CD4-positive, alpha-beta T cell treated with Interleukin-12 subunit alpha and Interleukin-12 subunit beta, for 1 hour (primary cell): ENCODE measurements at places on chromosomes 4 and X.
A peak's percentile ranks its signal among the peaks of the same experiment; 100 is the strongest.

GRCh38 chr4:180727478-180727877 is 1515.7 kb upstream of the TENM3 start:
- no peak for DNase-seq

DNA sequence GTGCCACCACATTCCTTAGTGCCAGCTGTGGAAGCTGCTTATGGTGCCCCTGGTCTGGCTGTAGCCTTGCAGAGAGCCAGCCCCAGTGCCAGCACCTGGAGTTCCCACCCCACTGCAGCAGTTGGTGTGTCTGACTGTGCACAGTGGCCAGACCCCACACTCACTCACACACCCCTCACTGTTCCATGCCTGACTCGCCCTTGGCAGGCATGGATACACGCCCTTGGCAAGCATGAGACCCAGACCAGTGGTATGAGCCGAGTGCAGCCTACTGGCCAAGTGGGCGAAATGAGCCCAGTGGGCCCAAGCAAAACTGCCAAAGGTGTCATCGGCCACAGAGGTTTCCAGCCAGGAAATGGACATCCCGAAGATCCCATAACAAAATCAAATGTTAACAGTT is 27.4 kb downstream of the NAA11 start:
- DNase-seq = no peak

DNA sequence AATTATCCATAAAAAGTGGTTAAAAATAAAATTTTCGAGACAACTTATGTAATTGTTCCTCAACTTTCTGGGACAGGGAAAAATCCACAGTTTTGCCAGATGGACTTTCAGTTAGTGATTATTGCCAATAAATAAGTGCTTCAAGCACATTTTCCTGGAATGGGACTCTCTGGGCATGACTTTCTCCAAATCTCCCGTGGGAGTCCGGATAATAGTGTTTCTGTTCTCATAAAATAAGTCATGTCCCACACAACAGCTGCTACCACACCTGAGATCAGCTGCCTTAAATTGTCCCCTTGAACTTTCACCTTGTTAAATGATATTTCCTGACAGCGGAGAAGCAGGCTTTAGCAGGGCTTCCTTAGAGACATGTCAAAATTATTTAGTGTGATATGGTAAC is 133.4 kb upstream of the NAP1L5 start:
- DNase-seq = no peak

GRCh38 chr4:1489639-1489995 is 83.4 kb upstream of the NKX1-1 start:
- no peak for DNase-seq

- DNase-seq = no peak
Measured at GRCh38 chr4:119873132-119873531, 193.5 kb downstream of the MAD2L1 start.

- no peak for DNase-seq
Measured at GRCh38 chr4:148793221-148793620, 351.0 kb upstream of the NR3C2 start.

- DNase-seq = no peak
Measured at GRCh38 chrX:153888344-153888743, 2.4 kb upstream of the L1CAM start.

DNA sequence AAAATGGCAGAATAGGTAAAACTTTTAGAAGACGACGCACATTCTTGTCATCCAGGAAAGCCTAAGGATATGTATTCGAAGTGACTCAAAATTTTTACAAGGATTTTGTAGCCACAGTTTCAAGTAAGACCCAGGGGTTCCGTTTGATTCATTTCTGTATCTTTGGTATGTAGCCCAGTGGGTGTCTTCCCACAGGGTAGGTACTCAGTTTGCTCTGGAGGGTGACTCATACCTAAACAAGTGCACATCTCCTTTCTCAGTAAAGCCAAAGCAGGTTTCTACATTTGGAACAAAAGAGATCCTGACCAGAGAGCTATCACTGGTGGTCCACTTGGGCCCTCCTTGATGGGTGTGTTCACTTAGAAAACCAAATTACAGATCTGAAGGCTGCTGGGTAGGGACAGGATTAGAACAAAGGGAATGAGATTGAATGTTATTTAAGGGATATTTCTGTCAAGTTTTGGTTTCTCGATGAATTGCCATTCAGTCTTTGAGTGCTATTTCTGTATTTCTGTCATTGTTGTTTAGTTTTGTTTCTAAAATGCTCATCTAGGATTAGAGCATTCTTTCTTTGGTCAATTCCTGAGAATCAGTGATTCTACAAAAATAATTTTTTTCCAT is 56.1 kb downstream of the PLS3 start:
- DNase-seq = no peak

GRCh38 chrX:136115904-136116297 is 31.4 kb upstream of the FHL1 start:
- no peak for DNase-seq

- DNase-seq = no peak
Measured at GRCh38 chrX:37781814-37782213, 2.0 kb downstream of the CYBB start.

- no peak for DNase-seq
Measured at GRCh38 chr4:5746829-5747737, 36.1 kb downstream of the EVC start.

GRCh38 chrX:16185725-16186136 is 18.4 kb downstream of the MAGEB17 start:
- no peak for DNase-seq

- DNase-seq = no peak
Measured at GRCh38 chr4:30832639-30833038, 112.5 kb downstream of the PCDH7 start.

DNA sequence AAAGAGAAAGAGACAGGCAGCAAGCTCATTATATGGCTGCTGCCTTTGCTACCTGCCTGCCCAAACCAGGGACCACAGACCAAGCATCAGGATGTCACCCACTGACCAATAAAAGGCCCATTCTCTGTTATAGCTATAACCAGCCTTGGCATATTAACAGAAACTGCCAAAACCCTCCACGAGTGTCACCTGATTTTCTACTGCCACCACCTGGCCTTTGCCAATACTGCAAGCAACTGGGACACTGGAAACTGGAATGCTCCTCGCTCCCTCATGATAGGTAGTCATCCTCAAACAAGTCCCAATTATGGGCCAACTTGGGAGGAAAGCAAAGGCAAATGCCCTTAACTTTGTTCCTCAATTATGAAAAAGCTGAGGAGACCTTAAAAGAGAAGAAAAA is 76.0 kb downstream of the SPIN4 start:
- DNase-seq = peak; percentile 5

DNA sequence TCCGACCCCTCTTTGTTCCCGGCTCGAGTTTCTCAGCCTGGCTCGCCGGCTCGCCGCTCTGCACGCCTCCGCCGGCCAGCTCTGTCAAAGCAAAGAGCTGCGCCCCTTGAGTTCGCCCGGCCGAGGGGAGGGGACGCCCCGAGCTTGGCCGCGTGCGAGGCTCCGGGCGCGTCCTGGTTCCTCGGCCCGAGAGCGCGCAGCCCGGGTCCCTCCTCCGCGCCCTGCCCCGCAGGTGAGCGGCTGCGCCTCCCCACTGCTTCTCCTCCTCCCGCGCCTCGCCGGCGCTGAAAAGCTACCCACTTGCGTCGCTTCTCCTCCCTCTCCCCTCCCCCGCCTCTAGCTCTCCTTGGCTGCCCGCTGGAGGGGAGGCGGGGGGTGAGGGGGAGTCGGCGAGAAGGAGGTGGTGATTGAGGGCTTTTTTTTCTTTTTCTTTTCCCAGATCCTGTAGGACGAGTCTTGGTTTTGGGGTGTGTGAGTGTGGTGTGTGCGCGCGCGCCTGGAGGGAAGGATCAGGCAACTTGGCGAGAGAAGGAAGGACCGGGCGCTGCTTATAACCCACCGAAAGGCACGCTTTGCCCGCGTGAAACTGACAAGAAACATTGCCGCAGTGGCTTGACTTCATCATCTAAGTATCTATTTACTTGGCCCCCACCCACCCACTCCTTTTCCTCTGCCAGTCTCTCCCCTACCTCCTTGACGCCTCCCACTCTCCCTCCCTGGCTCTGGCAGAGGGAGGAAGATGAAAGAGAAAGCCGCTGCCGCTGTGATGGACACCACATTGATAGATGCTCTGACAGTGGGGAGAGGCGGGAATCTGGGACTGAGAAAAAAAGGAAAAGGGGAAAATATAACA is at the start of gene LEF1:
LEF1 (minus strand) TSS at position 262 of the 853 bp plus-strand sequence. CDS start 1,165 bp downstream, outside the sequence.
- DNase-seq = peak; percentile 67

- DNase-seq = no peak
Measured at GRCh38 chr4:81747242-81747930, 275.7 kb upstream of the RASGEF1B start.

GRCh38 chr4:20178902-20179576 is 72.7 kb upstream of the SLIT2 start:
- no peak for DNase-seq

DNA sequence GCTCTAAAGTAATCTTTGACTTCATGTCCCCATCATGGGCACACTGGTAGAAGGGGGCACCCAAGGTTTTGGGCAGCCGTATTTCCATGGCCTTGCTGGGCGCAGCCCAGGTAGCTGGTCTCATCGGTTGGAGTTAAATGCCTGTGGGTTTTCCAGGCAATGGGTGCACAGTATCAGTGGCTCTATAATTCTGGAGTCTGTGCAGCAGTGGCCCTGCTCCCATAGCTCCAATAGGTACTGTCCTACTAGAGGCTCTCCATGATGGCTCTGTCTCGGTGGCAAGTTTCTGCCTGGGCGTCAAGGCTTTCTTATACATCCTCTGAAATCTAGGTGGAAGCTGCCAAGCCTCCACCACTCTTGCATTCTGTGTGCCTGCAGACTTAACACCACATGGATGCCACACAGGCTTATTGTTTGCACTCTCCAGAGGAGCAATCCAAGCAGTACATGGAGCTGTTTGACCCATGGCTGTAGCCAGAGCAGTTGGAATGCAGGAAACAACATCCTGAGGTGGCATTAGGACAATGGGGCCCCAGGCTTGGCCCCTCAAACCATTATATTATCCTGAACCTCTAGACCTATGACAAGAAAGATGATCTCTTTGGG is 60.5 kb upstream of the UGT8 start:
- no peak for DNase-seq

GRCh38 chr4:156420623-156421022 is 467.0 kb upstream of the CTSO start:
- no peak for DNase-seq

DNA sequence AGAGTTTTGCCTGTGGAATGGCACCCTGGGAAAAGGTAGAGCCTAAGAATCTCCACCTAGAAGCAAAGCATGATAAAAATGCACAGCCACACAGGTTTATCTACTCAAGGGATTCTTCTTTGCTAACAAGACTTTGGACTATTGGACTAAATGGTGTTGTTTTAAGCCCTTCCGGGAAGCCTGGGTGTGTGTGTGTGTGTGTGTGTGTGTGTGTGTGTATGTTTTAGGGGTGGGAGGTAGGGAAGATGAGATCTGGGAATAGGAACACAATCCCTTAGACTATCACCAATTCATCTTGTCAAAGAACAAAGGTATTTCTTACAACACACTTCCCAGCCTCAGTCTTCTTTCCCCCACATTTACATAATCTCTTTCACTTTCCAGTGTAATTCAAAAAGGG is 327.5 kb upstream of the FGF16 start:
- DNase-seq = no peak

DNA sequence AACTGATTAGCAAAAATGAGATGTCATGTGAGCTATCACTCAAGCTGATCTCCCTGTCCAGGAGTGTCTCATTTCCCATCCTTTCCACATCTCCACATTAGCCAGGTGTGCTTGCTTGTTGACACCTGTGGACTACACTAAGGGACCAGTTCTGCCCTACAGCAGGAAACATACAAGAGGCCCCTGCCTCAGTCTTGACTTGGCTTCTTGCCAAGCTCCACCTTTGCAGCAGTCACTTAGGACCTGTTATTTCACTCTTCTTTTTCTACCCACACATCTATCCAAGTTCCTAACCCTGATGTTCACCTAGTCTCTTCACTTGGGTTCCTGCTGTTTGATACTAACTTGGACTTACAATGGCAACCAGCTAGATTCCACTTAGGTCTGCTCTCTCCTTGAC is 13.2 kb downstream of the FRMD7 start:
- DNase-seq = no peak

DNA sequence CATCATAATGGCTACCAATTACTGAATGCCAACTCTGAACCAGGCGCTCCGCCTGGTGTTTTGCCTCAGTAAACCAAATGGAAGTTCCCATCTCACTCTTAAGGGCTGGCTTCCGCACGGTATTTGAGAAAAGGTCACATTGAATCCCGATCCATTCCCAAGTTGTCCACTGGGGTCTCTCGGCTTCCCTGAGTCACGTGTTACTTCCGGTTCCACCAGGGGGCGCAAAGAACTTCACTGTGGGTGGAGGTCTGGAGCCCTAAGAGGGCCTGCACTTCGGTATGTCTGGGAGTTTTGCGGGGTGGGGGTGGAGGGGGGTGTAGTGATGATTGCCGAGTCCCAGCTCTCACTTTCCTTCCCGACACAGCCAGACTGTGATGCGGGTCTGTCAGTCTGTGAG is 13.4 kb upstream of the NHS start:
- no peak for DNase-seq

DNA sequence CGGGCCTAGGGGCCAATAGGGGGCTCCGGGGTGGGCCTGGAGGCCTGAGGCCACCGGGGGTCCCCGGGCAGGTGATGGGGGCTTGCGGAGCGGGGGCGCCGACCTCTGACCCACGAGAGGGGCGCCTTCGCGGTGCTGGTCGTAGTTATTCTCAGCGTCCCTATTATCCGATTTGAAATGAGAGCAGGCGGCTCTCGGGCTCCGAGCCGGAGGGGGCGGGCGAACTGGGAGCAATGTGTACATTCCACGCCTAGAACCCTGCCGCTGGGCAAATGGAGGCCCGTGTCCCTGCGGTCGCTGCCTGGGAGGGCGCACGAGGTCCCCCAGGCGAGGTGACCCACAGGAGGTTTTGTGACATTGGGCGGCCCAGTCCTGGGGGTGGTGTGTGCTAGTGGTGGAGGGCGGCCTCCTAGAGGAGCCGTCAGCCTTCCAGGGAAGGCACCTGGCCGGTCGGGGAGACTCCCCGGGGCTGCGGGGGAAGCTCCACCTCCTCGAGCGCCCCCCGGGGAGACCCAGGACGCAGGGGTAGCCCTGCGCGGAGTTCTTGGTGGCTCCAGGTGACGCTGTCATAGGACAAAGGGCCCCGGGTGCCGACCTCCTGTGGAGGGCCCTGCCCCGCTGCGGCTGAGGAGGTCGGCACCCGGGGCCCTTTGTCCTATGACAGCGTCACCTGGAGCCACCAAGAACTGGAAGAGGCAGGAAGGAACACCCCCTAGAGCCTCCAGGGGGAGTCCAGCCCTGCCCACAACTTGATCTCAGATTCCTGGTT is 102.6 kb upstream of the PRKX start:
- DNase-seq = peak; percentile 28

DNA sequence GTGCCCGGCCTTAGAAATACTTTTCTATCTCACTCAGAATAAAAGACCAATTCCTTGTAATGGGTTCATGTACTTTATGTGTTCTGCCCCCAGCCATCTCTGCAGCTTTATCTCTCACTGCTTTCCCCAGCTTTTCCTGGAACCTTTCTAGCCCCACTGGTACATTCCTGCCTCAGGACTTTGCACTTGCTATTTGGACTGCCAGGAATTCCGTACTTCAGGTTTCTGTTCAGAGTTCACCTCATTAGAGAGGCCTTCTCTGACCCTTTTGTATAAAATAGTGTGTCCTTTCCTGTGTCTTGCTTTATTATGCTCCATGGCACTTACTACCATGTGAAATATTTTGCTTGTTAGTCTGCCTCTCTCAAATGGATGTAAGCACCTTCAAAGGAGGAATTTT is 112.5 kb downstream of the PDLIM5 start:
- no peak for DNase-seq
